ENCODE measurements at places on chromosomes 6 and 20. TPM values are rescaled to one million over a fixed set of nuclear protein-coding genes. Genes with fewer than 3 reads are reported as not detected.

DNA sequence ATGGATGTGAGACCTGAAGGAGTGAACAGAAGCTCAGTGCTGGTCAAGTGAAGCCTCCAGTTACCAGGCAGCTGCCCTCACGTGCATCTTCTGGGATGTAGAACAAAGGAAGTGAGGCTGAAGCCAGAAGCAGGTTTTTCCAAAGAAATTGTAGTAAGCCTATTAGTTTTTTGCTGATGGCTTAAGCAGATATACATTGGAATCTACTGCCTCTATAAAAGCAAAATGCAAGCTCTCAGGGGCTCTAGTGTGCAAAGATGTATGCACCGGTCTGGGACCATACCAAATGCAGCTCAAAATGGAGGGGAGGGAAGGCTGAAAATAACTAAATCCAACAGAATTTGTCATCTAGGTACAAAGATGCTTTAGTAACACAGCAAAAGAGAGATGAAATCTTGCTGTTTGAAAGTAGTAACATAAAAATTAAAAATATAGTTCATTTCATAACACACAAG lies 77.0 kb downstream of the DTNBP1 start:
- DNase-seq: no peak

The ADTRP gene
- polyA plus RNA-seq: not detected

DNA sequence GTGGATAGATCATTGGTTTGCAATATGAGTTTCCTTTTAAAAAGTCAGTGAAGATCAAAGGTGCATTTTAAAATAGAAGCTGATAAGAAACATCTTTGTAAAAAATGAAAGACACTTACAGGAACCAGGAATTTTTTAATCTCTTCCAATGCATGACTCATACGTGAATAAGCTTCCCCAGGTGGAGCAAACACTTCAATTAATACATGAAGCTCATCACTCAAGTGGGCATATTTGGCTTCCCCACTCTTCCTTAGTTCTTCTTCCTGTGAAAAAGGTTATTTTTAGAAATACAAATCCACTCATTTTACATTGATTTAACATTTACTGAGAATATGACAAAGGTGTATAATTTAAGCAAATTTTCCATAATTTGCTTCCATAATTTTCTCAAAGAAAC lies 308.1 kb downstream of the KHDRBS2 start:
- no peak for DNase-seq

The ZSWIM3 gene
- polyA plus RNA-seq: 1.4 TPM

The PROCR gene
- polyA plus RNA-seq: 16.8 TPM

GRCh38 chr6:140828856-140829255 lies 1303.9 kb upstream of the GJE1 start:
- DNase-seq: no peak

DNA sequence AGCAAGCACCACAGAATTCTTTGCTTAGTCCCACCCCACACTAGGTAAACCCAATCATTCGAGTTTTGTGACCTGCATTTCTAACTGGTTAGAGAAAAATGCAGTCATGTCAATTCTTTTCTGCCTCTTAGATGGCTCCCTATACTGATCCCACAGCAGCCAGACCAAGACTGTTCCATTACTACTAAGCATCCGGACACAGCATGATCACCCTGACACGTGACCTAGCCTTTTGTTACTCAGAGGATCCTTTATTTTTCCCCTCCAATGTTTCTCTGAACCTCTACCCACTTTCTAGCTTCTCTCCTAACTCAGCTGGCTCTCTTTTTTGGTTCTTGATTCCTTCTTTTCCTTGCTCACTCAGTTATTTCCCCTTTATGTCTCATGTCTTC lies 87.9 kb downstream of the PDE10A start:
- no peak for DNase-seq

The SLC22A16 gene
- polyA plus RNA-seq: 0.26 TPM

The LAMA2 gene
- polyA plus RNA-seq: 1.7 TPM

DNA sequence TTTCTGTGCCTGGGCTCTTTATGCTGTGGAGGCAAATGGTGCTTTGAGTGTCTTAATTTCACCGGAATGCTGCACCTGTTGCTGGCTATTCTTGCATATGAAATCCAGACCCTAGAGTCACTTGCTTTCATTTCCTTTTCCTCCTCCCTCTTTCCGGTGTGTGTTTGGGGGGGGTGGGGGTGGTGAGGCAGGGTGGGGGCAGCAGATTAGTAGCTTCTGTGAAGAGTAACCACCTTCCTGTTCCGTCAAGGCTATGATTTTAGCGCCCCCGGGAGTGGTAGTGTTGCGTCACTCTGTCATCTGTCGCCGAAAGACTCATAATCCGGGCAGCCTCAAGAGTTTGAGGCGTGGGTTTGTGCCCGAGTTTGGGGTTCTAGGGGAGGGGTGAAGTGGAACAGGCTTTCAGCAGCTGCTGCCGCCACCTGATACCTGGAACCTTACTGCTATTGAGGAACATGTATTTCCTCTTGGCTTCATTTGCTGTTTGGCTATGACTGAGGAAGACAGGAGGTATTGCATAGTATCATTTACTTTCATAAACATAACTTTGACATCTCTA lies 49.1 kb downstream of the UTRN start:
- no peak for DNase-seq

DNA sequence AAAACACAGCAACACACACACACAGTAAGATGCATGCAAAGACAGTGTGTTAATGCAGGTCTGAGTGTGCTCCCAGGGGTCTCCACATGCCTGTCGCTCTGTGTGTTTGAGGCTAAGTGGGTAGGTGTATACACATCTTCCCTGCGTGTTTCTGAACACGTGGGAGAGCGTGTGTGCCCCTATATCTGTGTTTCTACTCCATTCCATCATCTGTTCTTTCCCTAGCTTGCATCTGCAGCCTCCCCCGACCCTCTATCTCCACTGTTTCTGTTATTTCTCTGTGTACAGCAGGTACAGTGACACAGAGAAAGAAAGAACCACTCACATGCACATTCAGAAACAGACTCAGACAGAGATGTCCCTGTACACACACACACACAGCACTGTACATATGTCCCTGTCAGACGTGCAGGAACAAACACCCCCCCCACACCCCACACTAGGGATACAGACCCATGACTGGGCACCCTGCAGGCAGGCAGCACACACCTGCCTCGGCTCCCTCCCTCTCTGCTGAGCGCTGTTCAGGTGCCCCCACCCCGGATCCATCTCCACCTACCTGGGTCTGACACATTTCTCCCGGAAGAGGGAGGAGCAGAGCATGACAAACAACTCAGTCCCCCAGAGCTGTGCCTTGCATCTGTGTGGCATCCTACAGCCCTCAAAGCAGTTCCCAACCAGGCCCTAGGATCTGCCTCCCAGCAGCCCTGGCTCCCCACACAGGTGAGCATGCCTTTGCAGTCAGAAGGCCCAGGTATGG lies 27.6 kb downstream of the KCNK15 start:
- no peak for DNase-seq

The TTLL9 gene
- 0.68 TPM for polyA plus RNA-seq

GRCh38 chr20:822651-823573 lies 10.6 kb upstream of the FAM110A start:
- DNase-seq: no peak

The SOBP gene
- 1.7 TPM for polyA plus RNA-seq

GRCh38 chr6:37077905-37078296 lies 72.4 kb downstream of the FGD2 start:
- DNase-seq: peak; percentile 49

GRCh38 chr6:1991332-1991878 lies 254.0 kb downstream of the GMDS start:
- DNase-seq: no peak

DNA sequence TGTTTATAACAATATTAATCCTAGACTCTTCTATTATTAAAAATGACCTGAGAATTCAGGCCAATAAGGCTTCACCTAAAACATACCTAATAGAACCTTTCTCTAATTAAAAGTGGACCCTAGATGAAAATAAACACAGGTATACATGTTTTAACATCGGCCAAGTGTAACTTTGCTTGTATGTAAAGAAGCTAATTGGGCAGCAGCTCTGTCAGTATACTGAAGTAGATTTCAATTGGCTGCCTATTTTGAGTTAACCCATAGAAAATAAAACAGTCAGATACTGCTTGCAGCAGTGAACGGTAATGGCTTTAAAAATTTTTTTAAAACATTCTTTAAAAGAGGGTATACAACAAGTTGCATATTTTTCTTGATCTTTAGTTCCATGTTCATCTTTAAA lies 67.3 kb downstream of the PDSS2 start:
- DNase-seq: no peak

DNA sequence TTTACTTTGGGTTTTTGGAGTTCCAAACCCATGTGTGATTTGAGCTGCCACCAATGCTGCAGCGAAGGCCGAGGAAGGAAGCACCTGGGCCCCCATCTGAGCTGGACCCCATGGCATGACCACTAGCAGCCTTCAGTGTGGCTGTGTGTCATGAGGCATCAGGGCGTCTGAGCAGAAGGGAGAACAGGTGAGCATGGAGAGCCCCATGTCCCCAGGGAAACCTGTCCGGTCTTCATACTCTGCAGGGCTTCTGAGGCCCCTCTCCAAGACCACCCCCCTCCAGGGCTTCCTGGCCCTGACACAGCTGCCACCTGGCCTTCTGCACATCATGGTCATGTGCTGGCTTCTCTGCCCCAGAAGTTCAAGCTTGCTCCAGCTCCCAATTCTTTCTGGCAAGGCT lies 169.1 kb upstream of the CST7 start:
- DNase-seq: no peak

GRCh38 chr20:34254979-34255378 lies 13.8 kb downstream of the ASIP start:
- DNase-seq: no peak

GRCh38 chr6:46113370-46113769 lies 16.4 kb upstream of the ENPP4 start:
- no peak for DNase-seq

The CLIC1 gene
- polyA plus RNA-seq: 154 TPM

The GSTA2 gene
- 26.0 TPM for polyA plus RNA-seq

- DNase-seq: no peak
Observed at GRCh38 chr6:117444600-117444999, 18.9 kb upstream of the ROS1 start.

The HEY2 gene
- 1.6 TPM for polyA plus RNA-seq

Measured in pancreas (tissue), 10 donors.